ENCODE measurements at places on chromosomes 2 and 18.
A peak's percentile ranks its signal among the peaks of the same experiment; 100 is the strongest.

GRCh38 chr2:235864733-235865515, 303.3 kb downstream of the GBX2 start:
- DNase-seq, result no peak

- DNase-seq, result no peak
Measured at GRCh38 chr2:37568565-37568964, 102.9 kb downstream of the CDC42EP3 start.

- DNase-seq, result peak; percentile 29
Measured at GRCh38 chr2:216015722-216016464, 2.5 kb upstream of the MREG start.

DNA sequence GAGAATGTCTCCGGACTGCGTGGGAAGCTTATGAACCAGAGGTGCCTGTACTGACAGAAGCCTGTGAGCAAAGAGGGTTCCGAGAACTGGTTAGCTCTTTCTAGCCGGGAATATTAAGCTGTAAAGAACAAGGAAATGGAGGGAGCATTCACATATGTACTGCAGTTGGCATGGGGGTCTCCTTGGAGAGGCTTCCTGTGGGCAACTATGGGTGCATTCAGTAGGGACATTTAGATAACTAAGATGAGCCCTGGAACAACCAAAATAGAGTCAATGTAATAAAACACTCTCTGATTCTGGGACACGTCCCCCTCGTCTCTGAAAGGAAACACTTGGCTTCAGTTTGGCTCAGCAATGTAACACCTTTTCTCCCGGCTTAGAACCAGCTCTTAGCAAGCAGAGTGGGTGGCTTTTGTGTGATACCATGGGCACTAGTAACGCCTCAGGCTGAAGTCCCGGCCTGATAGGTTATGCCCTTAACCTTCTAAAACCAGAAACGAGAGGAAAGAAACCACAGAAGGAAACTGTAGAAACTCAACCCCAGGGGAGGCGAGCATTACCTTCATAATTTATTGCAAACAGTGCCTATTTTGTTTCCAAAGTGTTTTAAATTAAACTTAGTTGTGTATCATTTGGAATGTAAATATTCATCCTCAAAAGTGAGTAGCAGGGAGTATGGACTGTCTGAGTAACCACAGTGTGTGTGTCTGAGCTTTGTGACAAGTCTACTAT, 48.8 kb upstream of the LPIN2 start:
- DNase-seq, result no peak

DNA sequence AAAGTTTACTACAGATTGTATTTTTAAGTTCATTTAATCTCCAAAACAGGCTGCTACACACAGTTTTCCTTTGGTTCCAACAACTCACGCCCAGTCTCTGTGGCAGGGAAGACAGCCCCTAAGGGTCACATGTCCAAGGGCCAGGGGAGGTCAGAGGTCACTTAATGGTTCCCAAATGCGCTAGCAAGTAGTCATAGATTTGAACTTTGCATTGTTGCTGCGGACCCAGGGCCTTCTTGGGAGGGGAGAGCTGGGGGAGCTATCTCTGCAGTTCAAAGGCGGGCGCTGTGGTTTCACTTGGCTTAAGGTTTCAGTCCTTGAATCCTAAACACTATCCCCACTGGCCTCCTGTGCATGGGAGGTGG, 74.8 kb upstream of the ZNF532 start:
- no peak for DNase-seq

DNA sequence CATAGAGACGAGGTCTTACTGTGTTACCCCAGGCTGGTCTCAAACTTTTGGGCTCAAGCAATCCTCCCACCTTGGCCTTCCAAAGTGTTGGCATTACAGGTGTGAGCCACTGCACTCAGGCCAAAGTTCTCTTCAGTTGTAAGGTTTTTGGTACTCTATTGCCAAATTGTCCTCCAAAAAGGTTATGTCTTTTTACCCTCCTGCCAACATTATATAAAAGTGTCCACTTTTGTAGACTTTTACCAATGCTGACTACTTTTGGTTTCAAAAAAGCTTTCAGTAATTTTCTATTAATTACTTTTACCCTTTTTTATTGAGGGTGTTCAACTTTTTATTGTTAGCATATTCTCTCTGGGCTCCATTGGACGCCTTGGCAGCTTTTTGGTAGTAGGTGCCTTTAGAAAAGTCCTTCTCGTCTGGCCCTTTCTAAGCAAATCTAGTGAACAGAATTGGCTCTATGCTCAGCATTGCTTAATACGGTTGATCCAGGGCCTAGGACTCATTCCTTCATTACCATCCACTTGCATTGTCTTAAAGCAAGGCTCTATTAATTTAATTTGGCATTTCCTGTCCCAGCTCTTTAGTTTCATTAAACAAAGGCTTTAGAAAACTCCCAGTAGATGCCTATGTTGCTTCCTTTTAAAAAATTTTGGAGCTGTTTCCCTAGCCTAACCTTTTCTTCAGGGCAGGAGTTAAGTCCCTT, 16.7 kb upstream of the IL1A start:
- DNase-seq, result no peak

- peak; percentile 86 for DNase-seq
Measured at GRCh38 chr2:85936421-85937068, 47.8 kb upstream of the ST3GAL5 start.

- DNase-seq, result no peak
Measured at GRCh38 chr2:120230515-120231471, 7.6 kb upstream of the TMEM185B start.

GRCh38 chr2:101339266-101339880, 30.9 kb upstream of the RNF149 start:
- DNase-seq, result no peak

DNA sequence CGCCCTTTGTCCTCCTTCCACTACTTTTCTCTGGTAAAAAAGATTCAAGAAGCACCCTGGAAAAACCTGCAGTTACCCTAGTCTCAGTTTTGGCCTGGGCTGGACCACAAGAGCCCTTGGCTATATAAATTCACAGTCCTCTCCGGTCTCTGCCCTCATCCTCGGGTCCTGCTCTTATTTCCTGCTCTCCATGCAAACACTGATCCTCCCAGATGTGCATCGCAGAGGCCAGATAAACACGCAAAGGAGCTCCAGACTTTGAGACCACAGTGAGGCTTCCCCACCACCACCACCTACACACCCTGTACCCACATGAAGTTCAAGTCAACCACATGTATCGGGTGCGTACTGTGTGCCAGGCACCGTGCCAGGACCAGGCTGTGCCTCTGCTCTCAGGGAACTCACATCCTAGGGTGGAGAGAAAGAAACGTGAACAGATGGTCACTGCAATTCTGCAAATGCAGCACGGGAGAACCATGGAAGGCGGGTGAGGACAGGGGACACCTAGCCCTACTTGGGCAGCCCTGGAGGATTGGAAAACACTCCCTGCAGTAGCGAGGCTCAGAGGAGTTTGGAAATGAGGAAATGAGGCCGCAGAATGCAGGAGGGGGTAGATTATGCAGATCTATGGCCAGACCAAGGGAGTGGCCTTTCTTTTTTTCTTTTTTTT, 7.4 kb downstream of the CTDSP1 start:
- DNase-seq, result peak; percentile 40

GRCh38 chr2:17104454-17104853, 413.8 kb downstream of the RAD51AP2 start:
- DNase-seq, result peak; percentile 69

DNA sequence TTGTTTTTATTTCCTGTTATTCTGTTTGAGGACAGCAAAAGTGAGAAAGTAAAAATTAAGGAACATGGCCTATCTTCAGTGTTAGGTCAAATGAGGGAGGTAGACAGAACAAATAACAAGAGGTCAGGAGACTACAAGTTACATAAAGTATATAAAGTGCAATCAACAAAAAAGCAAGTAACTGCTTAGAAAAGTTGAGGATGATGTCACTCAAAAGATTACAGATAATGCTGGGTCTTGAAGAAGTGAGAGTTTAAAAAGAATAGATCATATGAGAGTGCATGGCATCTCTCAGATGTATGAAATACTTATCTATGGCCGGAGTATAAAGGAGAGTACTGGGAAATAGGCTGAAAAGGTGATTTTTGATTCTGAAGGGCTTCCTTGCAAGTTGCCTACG, 79.9 kb downstream of the LNPK start:
- no peak for DNase-seq

- no peak for DNase-seq
Measured at GRCh38 chr2:182862091-182862490, 4.3 kb downstream of the FRZB start.

- peak; percentile 31 for DNase-seq
Measured at GRCh38 chr2:29000481-29000880, 19.4 kb downstream of the TOGARAM2 start.

- DNase-seq, result no peak
Measured at GRCh38 chr18:23085066-23085465, 50.2 kb upstream of the CABLES1 start.

GRCh38 chr18:22668496-22668895, 250.8 kb upstream of the CTAGE1 start:
- peak; percentile 37 for DNase-seq

DNA sequence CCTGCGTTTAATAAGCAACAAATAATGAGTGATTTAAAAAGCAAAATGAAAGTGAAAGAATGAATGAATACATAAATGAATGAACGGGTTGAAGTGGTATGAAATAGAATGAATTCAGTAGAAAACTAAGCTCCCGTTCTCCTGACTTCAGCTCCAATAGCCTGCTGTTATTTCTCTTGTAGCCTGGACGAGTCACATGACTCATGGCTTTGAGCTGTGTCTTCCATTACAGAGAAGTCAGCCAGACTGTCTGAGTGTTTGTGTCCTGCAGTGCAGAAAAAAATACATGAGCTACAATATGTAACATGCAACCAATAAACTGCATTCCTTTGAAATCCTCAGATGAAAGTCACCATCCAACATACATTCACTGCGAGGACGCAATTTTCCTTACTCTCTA, 21.2 kb downstream of the SCG2 start:
- peak; percentile 44 for DNase-seq

DNA sequence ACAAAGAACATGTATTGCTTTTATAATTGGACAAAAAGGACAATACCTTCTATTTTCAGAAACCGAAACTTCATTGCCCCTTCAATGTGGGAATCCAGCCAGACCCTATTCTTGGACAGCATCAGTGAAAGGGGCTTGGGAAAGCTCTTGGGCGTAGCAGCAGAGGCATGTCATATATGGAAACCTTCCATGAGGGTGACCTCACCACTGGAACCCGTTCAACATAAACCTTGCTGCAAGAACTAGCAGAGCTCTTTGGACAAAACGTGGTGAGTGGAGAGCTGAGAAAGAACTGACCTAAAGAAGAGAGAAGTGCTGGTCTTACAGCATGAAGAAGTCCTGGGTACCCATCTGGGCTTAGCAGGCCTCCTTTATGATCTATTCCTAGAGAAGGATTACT, 22.7 kb upstream of the ACTG2 start:
- peak; percentile 19 for DNase-seq

- DNase-seq, result no peak
Measured at GRCh38 chr2:45180033-45180746, 170.9 kb upstream of the SIX2 start.

- DNase-seq, result no peak
Measured at GRCh38 chr2:61125123-61125710, 36.8 kb upstream of the C2orf74 start.

DNA sequence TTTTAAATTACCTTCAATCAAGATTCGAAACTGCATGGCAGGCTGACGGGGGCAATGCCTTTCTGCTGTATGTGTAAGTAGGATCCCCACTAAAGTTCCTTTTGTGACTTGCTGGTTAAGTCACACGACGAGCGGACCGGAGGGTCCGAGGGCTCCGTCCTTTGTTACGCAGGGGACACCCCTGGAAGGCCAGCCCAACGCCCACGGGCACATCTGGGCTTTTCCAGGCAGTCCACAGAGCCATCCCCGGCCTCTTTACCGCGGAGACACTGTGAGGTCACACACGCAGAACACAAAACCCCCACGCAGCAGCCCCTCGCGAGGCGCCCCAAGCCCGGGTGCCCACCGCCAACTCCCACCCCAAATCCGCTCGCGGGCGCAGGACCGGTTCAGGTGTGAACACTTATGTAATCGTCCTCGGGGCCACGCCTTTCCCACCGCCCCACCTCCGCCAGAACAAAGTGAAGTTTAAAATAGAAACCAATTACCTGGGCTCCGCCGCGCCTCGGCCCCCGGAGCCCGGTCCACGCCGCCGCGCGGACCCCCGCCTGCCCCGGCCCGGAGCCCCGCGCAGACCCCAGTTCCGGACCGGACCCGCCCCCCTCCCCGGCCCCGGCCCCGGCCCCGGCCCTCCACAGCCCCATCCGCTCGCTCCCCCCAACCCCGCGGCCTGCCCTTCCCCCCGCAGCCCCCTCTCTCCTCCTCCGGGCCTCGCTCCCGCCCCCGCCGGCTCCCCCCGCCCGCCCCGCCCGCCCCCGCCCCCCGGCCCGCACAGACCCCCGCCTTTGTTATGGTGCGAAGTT, 4.2 kb downstream of the ZNF516 start:
- DNase-seq, result no peak

- no peak for DNase-seq
Measured at GRCh38 chr18:35572644-35573043, 8.9 kb upstream of the GALNT1 start.

DNA sequence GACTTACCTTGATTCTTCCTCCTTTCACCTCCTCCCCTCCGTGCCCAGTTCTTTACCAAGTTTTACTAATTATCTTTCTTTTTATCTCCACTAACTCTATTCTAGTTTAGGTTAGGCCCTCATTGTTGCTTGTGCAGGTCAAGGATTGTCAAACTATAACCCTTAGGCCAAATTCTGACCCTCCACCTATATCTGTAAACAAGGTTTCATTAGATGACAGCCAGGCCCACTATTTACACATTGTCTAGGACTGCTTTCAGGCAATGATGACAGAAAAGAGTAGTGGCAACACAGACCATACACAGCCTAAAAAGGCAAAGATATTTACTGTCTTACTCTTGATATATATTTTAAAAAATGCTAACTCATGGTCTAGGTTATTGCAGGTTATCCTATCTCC, 212.0 kb downstream of the RAD51AP2 start:
- DNase-seq, result no peak

GRCh38 chr2:133411101-133411500, 157.2 kb downstream of the NCKAP5 start:
- no peak for DNase-seq

GRCh38 chr18:10319914-10320600, 134.4 kb upstream of the APCDD1 start:
- no peak for DNase-seq

- peak; percentile 66 for DNase-seq
Measured at GRCh38 chr2:235639428-235639773, 145.6 kb downstream of the AGAP1 start.

DNA sequence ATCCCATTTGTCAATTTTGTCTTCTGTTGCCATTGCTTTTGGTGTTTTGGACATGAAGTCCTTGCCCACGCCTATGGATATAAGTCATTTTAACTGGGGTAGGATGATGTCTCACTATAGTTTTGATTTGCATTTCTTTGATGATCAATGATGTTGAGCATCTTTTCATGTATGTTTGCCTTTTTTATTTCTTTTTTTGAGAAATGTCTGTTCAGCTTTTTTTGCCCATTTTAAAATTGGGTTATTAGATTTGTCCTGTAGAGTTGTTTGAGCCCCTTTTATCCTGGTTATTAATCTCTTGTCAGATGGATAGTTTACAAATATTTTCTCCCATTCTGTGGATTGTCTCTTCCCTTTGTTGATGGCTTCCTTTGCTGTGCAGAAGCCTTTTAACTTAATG, 75.3 kb downstream of the COMMD1 start:
- no peak for DNase-seq
